ENCODE measurements at places on chromosomes 1 and 21. TPM values are rescaled to one million over a fixed set of nuclear protein-coding genes. Genes with fewer than 3 reads are reported as not detected.

Gene LIN28A
- total RNA-seq, result not detected

Gene ACTN2
- not detected for total RNA-seq

Gene TACSTD2
- not detected for total RNA-seq

Gene COL16A1
- 0.92 TPM for total RNA-seq

Gene CCDC181
- not detected for total RNA-seq

Gene MATN1
- total RNA-seq, result 7.4 TPM

Gene ATP1A4
- not detected for total RNA-seq

Gene EPRS1
- total RNA-seq, result 42.8 TPM

Gene SLC25A34
- total RNA-seq, result 2.2 TPM

Gene FCAMR
- total RNA-seq, result not detected

Gene CD1B
- total RNA-seq, result not detected

Gene VHLL
- not detected for total RNA-seq

Gene S100A5
- not detected for total RNA-seq

Gene SPATA17
- not detected for total RNA-seq

Gene TTC22
- 3.1 TPM for total RNA-seq

Gene IL22RA1
- not detected for total RNA-seq

Gene C8B
- not detected for total RNA-seq

Gene LMOD1
- total RNA-seq, result not detected

Gene GSTM5
- 0.54 TPM for total RNA-seq

Gene USH2A
- total RNA-seq, result not detected

Gene PRKAA2
- total RNA-seq, result not detected

Gene WDR4
- 13.3 TPM for total RNA-seq

Gene LCE3E
- total RNA-seq, result not detected

Gene BPNT1
- total RNA-seq, result 3.2 TPM

Gene LAMTOR2
- 6.7 TPM for total RNA-seq

Gene FNBP1L
- 0.31 TPM for total RNA-seq

Gene TTC39A
- not detected for total RNA-seq

Gene PYCR2
- total RNA-seq, result 30.6 TPM

Gene FCMR
- 133 TPM for total RNA-seq

Gene CYP4Z1
- not detected for total RNA-seq

Gene UAP1
- total RNA-seq, result 73.9 TPM

Gene CXADR
- 1.0 TPM for total RNA-seq

Gene CD53
- total RNA-seq, result 213 TPM

Gene ACTRT2
- not detected for total RNA-seq

Gene NBPF4
- not detected for total RNA-seq

Gene B4GALT3
- total RNA-seq, result 33.8 TPM

Gene TRABD2B
- not detected for total RNA-seq

Gene ATF3
- 8.9 TPM for total RNA-seq

Gene HUNK
- total RNA-seq, result not detected

Gene KRTAP22-2
- not detected for total RNA-seq

Gene CRNN
- not detected for total RNA-seq

Gene SESN2
- total RNA-seq, result 15.3 TPM

Gene SPATC1L
- 6.5 TPM for total RNA-seq

Gene DFFB
- 3.4 TPM for total RNA-seq

Gene CASZ1
- 56.5 TPM for total RNA-seq
